ENCODE measurements at places on chromosomes 4 and X.

GRCh38 chrX:9707306-9708033 lies 58.2 kb downstream of the GPR143 start:
- DNase-seq, result no peak

GRCh38 chrX:22974616-22975015 lies 25.1 kb upstream of the DDX53 start:
- no peak for DNase-seq

DNA sequence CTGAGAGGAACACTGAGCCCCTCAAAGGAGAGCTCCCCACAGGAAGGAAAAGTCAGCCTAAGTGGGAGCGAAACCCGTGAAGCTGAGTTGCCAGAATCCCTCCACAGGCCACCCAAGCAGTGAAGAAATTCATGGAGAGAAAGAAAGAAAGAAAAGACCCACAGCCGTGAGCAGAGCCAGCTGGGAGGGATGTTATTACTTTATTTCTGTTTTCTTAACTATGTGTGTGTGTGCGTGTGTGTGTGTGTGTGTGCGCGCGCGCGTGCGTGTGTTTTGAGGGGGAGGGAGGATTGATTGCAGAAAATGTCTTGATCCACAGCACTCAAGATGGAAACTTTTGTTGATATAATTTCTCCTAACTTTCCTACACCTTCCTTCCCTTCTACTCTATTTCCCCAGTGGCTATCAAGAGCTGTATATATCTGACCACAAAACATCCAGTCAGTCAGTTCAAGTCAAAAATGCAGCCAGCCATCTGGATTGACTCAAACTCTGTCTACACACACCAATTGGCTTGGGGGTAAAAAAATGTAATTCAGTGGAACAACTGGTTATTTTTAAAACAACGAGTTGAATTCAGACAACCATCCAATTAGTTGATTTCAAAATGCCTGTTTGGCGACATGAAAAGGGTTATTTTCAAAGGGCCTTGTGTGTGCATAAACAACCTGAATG lies 13.8 kb upstream of the GPC3 start:
- no peak for DNase-seq

DNA sequence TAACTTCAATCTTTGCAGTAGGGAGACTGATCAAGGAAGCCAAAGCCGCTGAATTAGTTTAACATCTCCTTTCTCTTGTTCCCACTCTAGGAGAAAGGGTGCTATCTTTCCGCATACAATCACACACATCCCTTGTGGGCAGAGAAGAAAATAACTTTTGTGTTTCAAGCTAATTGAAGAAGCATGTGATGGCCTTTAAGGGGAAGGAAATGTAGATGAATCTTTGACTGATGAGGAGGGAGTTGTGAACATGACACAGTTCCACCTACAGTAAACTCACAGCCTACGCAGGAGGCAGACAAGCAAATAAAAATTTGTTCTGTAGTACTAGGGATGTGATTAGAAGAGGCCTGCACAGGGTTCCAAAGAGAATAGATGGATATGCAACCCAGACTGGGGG lies 14.7 kb upstream of the SPATA4 start:
- no peak for DNase-seq

Data from activated T-cell treated with anti-CD3 and anti-CD28 coated beads, Interleukin-2, amount 50 U/mL, for 4 hours (primary cell).